ENCODE measurements at places on chromosomes 4 and X.

DNA sequence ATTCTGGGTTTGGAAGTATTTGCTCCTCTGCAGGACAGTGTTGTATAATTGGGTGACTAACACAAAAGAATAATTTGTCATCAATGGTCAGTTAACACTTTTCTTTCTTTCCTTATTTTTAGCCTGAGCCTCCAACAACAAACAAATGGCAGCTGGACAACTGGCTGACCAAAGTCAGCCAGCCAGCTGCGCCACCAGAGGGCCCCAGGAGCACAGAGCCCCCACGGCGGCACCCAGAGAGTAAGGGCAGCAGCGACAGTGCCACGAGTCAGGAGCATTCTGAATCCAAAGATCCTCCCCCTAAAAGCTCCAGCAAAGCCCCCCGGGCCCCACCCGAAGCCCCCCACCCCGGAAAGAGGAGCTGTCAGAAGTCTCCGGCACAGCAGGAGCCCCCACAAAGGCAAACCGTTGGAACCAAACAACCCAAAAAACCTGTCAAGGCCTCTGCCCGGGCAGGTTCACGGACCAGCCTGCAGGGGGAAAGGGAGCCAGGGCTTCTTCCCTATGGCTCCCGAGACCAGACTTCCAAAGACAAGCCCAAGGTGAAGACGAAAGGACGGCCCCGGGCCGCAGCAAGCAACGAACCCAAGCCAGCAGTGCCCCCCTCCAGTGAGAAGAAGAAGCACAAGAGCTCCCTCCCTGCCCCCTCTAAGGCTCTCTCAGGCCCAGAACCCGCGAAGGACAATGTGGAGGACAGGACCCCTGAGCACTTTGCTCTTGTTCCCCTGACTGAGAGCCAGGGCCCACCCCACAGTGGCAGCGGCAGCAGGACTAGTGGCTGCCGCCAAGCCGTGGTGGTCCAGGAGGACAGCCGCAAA lies 106.0 kb downstream of the KLHL8 start:
- no peak for DNase-seq

DNA sequence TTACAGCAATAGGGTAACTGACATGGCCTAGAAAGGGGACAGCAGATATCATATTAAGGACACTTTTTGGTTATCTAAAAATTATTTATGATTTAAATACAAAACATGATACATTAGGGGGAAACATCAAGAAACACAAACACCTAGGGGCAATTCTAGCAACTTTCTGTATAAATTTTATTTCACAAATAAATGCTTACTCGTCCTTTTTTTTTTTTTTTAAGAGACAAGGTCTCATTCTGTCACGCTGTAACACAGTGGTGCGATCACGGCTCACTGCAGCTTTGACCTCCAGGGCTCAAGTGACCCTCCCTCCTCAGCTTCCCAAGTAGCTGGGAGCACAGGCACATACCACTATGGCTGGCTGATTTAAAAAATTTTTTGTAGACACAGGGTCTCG lies 151.8 kb upstream of the BCOR start:
- DNase-seq = no peak

DNA sequence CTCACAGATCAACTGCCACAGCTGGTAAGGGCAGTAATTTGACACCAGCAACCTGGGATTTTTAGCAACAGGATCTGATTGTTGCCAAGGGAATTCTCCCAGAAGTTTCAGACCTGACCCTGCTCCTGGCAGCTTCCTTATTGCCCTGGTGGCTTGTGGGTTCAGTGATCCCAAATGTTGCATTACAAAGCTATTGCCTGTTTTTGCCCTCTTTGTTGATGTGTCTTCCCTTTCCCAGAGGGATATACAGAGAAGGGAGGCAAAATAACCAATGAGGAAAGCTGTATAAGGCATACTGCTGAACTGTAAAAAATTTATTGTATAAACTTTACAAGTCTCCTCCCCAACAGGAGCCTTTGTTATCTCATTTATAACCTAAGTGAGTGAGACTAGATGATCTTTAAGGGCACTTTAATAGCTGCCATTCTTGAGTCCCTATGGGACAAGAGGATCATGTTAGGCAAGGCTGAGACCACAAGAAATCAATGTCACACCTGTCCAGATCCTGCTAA lies 22.2 kb downstream of the VSIG4 start:
- no peak for DNase-seq

DNA sequence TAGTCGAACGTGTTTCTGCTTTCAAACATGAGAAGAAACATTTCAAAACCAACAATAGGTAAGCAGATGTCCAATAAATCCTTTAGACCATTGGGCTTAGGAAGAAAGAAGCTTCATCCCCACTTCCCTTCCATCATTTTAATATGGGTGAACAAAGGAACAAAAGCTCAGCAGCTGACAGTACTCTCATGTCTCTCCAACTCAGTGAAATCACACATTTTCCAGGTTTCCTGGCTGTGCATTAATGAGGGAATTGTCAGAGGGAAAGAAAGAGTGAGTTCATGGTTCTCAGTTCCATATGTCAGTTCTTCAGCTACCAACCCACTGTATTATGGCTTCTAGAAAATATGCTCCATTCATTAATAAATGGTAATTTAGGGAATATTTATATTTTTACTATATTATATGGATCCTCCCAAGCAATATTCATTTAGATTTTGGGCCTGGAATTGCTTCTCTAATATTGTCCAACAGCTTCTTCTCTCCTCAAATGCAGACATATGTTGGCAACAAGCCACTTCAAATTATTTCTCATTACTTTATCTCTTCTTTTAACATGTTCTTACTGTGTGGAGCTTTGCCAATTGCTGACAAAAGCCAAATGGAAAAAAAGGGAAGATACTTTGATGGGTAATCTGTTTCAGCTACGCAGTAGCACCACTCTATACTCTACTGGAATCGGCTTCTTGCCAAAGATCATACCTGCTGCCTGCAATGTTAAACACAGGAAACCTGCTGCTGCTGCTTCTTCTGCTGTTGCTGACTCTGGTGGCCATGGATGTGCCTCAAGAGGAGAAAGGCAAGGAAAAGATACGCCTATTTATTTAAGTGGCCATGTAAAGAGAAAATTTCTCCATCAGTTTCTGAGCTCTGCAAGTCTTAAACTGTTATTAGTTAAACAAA lies 1757.6 kb downstream of the ARAP2 start:
- no peak for DNase-seq

DNA sequence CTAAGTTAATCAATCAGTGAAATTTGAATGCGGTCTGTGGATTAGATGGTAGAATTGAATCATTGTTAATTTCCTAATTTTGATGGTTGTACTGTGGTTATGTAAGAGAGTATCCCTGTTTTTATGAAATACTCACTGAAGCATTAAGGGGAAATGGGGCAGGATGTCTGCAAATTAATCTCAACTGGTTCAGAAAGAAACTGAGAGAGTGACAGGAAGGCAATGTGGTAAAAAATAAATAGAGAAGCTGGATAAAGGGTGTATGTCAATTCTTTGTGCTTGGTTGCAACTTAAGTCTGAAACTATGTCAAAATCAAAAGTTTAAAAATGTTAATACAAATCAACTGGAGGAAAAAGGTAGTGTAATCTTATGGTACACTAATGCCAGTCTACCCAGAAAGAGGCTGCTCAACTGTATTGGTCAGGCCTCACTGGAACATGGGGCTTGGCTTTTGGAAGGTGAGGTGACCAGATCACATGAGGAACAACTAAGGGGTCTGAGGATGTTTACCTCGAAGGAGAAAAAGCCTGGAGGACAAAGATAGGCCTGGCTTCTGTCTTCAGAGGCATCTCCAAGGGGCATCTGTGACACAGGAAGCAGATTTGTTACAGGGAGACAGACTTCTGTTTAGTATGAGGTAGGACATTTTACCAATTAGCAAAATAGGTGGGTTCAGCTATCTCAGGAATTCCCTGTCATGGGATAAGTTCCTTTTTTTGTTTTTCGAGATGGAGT lies 83.1 kb downstream of the DLG3 start:
- no peak for DNase-seq
